ENCODE measurements at places on chromosomes 1 and 21. TPM values are rescaled to one million over a fixed set of nuclear protein-coding genes. Genes with fewer than 3 reads are reported as not detected.

GRCh38 chr1:202187041-202187671 lies 6.4 kb upstream of the LGR6 start:
- DNase-seq: no peak

GRCh38 chr1:33178836-33179439 lies 2.9 kb downstream of the TRIM62 start:
- DNase-seq: no peak

- no peak for DNase-seq
These were observed 34.8 kb downstream of the ANKRD13C start for GRCh38 chr1:70319750-70320149.

DNA sequence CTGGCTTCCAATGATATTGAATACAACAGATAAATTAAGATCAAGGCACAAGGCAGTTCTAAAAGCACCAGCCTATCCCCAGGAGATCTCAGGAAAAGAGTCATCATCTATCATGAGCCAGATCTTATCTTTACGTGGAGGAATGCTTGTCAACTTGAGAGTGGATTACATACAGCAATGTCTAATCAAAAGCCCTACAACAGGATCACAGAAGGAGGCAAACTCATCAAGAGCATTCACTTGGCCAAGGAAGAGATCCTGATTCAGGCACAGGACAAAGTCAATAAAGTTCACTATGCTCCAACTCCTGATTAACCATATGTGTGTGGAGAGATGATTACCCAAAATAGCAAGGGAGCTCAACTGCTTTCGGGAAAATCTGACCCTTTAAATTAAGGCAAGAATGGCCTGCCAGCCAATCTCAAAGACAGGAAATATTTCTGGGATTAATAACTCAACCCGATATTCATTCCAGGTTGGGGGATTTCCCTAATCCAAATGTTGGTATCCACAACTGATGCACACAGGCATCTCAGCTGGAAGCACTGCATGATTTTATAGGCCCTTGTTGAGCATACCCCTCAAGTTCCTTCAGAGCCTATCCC lies 33.7 kb downstream of the TBX15 start:
- DNase-seq: no peak

DNA sequence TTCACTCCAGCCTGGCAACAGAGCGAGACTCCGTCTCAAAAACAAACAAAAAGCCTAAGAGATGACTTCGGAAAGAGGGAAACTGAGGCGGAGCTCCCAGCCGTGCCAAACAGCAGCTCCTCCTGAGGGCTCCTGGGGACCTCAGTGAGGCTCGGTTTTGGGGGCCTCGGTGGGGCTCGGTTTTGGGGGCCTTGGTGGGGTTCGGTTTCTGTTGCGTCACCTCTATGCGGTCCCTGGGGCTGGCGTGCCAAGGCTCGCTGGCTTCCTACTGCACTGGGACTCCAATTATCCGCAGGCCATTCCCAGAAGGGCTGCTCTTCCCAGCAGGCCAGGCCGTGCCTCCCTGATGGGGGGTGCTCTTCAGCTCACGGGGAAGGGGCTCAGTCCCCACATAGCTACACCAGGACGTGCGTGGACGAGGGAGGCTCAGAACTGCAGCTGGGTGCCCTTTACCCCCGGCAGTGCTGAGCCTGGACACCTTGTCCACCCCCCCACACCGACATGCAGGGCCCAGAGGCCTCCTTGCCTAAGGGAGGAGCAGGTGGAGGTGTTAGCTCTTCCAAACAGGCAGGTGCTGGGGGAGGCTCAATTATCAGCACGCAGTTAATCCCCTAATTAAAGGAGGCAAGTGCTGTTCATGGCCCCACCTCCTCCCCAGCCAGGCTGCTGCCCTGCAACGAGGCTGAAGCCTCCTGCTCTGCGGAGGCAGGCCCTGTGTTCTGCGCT lies 5.1 kb upstream of the C1orf159 start:
- DNase-seq: no peak

DNA sequence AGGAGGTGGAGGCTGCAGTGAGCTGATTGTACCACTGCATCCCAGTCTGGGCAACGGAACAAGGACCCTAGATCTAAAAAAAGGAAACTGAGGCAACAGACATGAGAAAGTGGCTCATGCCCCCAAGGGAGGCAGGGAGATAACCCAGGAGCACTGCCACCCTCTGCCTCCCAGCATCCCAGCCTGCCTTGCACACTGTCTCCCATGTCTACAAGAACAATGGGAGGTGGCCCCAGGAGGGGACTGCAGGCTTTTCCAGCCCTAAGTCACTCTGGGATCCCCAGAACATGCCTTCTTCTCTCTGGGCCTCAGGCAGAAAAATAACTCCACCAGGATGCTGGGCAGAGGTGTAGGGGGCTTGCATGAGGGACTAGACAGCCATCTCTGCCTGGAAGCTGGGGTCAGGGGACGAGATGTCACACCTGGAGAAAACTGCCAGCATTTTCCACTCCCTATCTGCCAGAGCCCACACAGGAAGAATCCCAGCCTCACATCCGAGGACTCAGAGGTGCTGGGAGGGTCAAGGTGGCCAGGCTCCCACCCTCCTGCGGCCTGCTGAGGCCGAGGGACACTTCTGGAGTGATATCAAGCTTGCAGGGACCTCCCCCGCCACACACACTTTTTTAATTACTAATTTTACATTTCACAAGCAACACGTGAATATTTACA lies 21.4 kb downstream of the RUNX3 start:
- peak; percentile 1 for DNase-seq

PAPPA2 gene
- not detected for total RNA-seq

KRTAP12-2 gene
- total RNA-seq: not detected

GRCh38 chr1:37721565-37721964 lies 29.2 kb downstream of the CDCA8 start:
- no peak for DNase-seq

DNA sequence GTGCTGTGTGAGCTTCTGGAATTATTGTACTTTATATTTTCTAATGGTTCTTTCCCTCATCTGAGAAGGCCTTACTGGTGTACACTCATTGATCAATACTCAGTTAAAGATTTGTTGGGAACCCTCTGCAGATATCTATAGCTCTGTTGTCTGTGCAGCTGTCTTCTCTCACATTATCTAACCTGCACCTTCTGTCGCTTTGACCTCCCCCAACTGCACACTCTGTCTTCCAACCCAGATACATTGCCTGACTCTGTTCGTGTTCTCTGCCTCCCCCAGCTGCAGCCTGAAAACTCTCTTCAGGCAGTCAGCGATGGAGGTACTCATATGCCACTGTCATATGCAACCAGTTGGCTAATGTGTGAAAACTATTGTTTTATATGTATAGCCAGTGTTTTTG lies 334.3 kb downstream of the NCAM2 start:
- DNase-seq: no peak

DNA sequence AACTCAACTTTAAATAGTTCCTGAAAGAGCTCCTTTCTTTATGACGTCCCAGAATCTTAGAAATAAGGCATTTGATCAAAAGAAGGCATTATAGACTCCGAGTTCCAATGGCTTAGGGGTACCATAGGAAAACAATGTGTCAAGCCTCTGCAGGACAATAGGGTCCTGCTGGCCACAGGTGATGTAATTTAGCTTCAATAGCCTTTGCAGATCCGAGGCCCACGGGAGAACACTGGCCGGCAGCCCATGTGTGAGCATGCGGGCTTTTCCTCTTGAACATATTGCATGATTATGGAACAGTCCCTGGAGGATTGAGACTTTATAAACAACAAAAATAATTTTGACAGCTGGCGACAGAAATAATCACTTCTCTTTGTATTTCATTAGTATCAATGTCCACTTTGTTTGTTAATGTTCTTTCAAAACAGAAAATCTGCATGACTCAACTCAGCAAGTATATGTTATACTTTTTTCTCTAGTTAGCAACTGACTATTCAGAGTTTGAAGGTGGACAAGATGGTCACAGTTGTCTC lies 49.0 kb upstream of the NR5A2 start:
- DNase-seq: no peak

GRCh38 chr1:165407398-165407797 lies 37.5 kb downstream of the RXRG start:
- DNase-seq: no peak

GRCh38 chr1:152444045-152444444 lies 30.0 kb upstream of the CRNN start:
- DNase-seq: no peak

- no peak for DNase-seq
These were observed 130.5 kb downstream of the PPIAL4G start for GRCh38 chr1:148352470-148353053.
